NCI-H774 (cell line): ENCODE measurements at places on chromosomes 16 and 17.

GRCh38 chr17:68674029-68674925 lies 73.1 kb upstream of the FAM20A start:
- DNase-seq = no peak

DNA sequence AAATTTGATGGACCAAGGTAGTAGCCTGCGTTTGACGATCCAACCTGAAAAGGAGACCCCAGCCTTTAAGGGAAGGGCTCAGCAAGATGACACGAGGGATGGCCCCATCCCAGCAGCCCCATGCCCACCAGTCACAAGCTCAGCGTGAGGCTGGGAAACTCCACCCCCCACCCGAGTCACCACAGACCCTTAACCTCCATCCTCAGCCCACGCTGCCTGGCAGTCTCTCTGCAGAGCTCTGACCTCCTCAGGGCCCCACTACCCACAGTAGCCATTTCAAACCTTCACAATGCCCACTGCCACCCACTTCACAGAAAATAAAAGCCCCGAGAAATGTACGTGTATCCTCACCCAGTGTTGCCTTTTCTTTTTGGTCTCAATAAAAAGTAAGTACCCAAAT lies 18.7 kb downstream of the USP36 start:
- no peak for DNase-seq

GRCh38 chr17:30226878-30227277 lies 8.6 kb downstream of the SLC6A4 start:
- no peak for DNase-seq

- no peak for DNase-seq
These were observed 35.2 kb downstream of the ZNF750 start for GRCh38 chr17:82804442-82805191.

DNA sequence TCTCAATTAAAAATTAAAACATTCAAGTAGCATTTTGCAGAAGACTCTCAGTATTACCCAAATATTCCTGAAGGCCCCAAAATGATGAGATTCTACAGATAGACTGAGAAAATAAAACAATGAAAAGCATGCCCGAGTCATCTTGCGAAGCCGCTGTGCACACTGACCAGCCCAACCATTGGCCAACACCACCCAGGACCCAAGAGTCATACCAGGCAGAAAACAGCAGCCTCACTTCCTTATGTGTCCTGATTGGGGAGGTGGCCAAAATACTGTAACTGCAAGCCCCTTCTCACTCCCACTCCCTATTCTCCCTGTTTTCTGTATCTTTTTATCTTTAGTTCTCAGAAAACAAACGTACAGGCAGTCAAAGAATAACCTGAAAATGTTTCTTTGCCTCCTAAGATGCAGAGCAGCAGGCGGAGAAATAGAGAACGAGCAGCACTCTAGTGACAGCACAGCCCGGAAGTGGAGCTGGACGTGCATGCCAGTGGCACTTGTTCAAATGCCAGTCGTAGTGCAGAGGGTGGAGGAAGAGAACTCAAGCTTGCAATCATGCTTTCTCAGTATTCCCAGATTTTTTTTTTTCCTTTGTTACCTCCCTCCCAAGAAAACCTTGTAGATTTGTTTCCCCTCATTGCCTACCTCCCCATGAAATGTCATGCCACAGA lies 182.3 kb upstream of the SOX9 start:
- no peak for DNase-seq

- no peak for DNase-seq
These were observed 6.5 kb upstream of the PNPO start for GRCh38 chr17:47934856-47935255.

DNA sequence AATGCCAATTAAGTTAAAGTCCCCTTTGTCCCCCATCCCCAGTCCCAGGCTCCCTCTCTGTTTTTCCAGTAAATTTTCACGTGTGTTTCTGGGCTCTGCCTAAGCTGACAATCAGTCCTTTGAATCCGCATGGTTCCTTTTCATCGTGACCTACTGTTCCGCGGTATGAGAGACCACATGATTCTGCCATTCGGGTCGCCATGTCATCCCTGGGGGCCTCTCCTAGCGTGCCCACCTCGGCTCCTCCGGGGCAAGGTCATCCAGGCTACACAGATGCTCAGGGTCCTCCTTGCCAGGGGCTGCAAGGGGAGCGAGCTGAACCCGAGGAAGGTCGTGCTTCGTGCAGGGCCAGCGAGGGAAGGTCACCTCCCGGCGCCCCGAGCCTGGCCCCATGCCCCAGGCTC lies 157.6 kb downstream of the RAB11FIP4 start:
- no peak for DNase-seq

DNA sequence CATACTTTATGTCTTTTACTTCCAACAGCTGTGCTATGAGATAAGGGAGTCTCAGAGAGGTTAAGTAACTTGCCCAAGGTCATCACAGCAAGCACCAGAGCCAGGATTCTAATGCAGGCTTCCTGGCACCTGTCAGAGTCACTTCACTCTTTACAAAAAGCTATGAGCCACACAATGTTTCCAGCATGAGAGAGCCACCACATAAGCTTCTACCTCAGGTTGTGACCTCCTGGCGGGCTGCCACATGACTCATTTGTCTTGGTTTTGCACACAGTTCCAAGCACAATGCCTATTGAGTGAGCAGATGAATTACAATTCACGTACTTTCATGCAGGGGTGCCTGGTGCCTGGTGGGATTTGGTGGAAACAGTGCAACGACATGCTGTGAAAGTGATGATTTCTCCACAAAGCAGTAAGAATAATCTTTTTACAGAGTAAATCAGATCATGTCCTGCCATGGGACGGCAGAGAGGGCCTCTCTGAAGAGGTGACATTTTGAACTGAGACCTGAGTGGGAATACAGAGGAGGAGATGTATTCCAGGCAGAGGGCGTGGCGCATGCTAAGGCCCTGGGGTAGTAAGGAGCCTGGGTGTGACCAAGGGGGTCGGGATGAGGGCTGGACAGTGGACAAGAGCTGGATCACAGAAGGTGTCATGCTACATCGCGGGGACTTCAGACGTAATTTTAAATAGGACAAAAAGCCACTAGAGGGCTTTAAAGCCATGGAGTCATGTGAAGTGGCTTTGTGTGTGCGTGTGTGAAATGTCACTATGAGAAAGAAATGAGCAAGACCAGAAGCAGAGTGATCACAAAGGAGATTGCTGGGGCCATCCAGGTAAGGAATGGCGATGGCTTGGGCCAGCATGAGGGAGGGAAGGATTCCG lies 53.4 kb downstream of the CACNG3 start:
- DNase-seq = no peak

- DNase-seq = no peak
These were observed 187.5 kb downstream of the IRF8 start for GRCh38 chr16:86086471-86086870.

DNA sequence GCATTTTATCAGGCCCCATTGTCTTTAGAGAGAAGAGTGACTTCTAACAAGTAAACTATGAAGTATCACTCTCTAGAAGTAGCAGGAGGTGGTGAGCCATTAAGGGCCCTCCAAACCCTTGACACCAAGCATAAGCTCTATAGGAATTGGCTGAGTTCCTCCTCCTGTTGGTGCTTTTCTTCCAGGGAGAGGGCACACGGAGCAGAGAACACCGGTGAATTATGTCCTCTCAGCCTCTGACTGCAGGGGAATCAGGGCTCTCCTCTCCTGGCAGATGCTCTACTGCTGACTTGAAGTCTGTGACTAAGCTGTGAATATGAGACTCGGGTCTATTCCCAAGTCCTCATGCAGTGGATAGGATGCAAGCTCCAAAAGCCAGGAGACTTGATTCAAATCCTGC lies 32.3 kb downstream of the CHD9 start:
- no peak for DNase-seq

DNA sequence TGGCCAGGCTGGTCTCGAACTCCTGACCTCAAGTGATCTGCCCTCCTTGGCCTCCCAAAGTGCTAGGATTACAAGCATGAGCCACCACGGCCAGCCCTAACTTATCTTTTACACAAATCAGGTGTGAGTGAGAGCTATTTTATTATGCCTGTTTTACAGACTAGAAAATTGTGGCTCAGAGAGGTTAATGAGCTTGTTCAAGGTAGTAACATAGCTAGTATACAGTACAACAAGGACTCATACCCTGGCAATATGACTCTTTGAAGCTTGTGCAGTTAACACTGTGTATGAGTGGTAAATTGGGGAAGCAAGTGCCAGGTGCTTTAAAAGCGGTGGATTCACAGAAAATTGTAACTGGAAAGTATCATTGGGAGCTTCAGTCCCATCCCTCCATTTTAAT lies 49.0 kb downstream of the YPEL2 start:
- no peak for DNase-seq

GRCh38 chr16:56115817-56116576 lies 75.3 kb upstream of the GNAO1 start:
- DNase-seq = no peak

DNA sequence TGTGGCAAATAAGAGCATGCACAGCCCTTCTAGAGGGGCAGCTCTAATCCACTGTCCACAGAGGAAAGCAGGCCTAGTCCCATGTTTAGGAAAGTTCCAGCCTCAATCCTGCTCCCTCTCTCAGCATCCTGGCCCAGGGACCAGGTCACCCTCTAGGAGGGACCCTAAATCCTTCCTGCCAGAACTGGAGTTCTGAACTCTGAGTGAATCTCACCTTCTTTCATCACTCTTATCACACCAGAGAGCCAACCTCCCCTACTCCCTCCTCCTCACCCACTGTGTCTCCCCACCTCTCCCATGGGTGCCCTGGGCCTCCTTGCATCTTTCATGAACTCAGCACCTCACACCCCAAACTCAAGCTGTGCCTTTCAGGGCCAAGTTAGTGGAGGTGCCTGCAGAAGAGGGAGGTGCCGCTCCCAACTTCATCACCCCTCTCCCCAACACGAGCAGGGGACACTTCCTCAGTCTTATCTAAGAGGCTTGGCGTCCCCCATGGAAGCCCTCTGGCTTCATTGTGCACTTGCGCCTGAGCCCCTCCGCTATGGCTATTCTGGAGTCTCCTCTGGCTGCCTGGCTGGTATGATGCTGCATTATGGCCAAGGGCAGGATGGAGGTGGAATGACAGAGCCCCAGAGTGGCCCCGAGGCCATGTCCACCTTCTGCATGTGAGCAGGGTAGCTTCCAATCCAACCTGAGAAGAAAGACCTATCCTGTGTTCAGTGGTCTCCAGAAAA lies 31.7 kb downstream of the PIK3R6 start:
- DNase-seq = no peak

GRCh38 chr16:57519796-57520360 lies 16.5 kb downstream of the CCDC102A start:
- peak; percentile 47 for DNase-seq

DNA sequence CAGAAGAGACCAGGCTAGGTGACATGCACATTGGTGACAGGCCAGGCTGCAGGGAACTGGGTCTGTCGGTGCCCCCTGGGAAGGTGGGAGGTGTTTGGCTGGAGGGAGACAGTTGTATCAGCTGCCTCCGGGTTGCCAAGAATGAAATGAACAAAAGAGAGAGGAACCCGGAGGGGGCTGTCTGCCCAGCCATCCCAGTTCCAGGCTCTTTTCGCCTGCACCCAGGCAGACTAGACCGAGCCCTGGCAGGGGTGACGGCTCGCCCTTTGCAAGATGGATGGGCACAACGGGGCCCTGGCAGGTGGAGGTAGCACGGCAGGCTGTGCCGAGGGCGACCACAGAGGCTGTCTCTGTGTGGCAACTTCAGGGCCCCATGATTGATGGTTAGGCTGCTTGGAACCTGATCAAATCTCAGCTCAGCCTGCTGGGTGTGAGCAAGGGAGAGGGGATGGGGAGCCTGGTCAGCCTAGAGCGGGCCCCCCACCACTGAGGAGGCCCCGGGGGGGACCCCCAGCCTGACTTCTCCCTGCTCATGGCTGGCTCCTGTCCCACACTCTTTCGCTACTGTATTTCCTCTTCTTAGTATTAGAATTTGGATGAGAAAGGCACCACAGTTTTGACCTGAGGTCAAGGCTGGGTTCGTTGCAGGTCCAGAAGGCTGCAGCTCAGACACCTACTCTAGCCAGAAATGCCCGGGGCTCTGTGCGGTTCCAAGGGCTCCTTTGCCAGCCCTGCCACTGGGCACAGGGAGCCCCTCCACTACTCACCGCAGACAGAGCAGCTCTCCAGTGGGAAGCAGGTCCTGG lies 118.9 kb upstream of the CHMP6 start:
- no peak for DNase-seq

DNA sequence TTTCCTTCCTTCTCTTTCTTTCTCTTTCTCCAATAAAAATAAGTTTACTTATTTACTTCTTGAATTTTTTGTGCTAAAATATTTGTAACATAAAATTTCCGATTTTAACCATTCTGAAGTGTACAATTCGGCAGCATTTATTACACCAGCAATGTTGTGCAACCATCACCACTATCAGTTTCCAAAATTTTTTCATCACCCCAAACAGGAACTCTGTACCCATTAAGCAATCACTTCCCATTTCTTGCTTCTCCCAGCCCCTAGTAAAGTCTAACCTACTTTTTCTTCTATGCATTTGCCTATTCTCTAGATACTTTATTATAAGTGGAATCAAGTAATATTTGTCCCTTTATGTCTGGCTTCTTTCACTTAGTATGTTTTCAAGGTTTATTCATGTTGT lies 2.5 kb upstream of the HP start:
- DNase-seq = no peak

DNA sequence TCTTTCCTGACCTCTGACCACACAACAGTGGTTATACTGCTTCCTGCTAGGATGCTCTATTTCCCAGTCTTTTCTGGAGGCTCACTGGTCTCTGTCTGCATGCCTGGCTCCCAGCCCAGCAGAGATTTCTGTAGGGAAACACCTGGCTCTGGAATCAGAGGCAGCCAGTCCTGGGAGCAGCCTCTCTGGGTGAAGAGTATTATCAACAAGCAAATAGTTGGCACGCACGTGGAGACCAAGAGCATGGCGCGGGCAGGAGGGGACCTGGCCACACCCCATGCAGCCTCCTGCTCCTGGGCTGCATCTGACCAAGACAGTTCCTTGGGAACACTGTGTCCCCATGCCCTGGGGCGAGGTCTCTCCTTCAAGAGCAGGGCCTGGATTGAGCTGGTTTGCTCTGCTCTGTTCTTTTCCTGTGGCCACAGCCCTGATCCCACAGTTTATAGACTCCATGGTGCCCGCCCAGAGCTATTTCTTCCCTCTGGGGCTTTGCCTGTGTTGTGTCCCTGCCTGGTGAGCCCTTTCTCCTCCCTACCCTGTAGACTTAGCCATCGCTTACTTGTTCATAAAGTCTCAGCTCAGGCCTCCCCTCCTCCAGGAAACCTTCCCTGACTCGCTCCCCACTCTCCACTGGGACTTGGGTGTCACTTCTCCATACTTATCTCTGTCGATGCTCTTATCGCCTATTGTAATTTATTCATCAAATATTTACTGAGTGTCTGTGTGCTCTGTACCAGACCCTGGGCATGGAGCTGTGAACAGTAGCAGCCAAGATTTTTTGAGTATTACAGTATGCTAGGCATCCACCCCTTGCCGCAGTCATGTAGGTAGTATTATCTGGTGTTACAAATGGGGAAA lies 60.6 kb downstream of the SCNN1B start:
- DNase-seq = peak; percentile 73

- DNase-seq = no peak
These were observed 111.3 kb upstream of the NOL11 start for GRCh38 chr17:67606471-67606870.

DNA sequence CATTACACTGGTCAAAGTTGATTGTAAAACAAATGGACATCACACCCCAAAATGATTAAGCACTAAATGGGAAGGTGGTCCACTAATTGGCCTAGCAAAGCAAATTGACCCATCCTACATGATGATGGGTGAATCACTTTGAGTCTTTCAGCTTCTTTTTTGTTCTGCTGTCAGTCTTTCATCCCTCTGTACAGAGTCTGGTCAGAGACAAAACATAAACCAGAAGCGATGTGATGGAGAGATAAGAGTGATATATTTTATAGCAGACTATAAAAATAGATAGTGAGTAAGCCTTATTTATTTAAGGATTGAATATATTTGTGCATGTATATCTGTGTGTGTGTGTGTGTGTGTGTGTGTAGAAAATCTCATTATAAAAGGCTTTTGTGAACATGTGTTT lies 618.4 kb upstream of the SOX9 start:
- DNase-seq = no peak

- no peak for DNase-seq
These were observed 73.9 kb downstream of the GNAO1 start for GRCh38 chr16:56265184-56265583.
